ENCODE measurements at places on chromosomes 2 and 18. TPM values are rescaled to one million over a fixed set of nuclear protein-coding genes. Genes with fewer than 3 reads are reported as not detected.

DNA sequence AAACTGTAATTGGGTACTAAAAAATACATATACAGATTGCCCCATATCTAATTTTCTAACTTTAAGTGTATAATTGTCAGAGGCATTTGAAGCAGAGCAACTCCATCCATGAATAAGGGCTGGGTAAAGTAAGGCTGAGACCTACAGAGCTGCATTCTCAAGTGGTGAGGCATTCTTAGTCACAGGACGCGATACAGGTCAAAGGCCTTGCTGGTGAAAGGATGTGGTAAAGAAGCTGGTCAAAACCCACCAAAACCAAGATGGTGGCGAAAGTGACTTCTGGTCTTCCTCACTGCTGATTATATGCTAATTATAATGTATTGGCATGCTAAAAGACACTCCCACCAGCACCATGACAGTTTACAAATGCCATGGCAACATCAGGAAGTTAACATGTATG is 50.0 kb downstream of the SLC8A1 start:
- DNase-seq = no peak

- DNase-seq = no peak
Measured at GRCh38 chr2:14781142-14781541, 148.6 kb downstream of the LRATD1 start.

GRCh38 chr2:234313558-234313957 is 183.3 kb downstream of the ARL4C start:
- no peak for DNase-seq

GRCh38 chr2:68178432-68178831 is 20.7 kb downstream of the PNO1 start:
- DNase-seq = no peak

GRCh38 chr2:239910404-239910803 is 114.7 kb downstream of the NDUFA10 start:
- no peak for DNase-seq

DNA sequence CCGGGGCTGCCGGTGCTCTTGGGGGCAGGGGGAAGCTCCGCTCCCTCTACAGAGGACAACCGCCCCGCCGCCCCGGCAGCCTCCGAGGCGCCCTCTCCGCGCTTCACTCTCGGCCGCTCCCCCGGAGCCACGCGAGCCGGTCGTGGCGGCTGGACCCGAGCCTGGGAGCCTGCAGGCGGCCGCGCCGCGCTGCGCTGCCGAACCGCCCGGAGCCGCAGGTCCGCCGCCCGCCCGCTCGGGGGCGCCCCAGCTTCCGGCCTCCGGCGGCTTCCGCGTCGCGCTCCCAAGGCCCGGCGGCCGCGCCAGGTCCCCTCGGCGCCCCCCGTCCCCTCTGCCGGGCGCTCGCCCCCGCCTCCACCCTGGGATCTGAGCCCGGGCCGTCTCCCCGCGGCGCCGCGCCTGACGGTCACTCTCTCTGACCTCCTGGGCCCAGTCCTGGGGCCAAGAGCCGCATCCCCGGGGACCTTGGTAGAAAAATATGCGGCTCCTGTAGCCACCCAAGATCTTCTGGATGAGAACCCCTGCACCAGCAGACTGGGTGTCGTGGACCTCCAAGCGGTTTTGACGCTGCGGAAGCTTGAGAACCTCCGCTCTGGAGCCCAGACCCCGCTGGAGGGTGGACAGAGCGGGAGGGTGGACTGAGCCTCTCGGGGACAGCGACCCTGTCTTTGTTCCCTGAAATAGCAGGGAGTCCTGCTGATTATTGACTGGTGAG is 44.3 kb downstream of the SERTAD2 start:
- peak; percentile 86 for DNase-seq

GRCh38 chr2:144006139-144006538 is 513.8 kb downstream of the ZEB2 start:
- DNase-seq = no peak

DNA sequence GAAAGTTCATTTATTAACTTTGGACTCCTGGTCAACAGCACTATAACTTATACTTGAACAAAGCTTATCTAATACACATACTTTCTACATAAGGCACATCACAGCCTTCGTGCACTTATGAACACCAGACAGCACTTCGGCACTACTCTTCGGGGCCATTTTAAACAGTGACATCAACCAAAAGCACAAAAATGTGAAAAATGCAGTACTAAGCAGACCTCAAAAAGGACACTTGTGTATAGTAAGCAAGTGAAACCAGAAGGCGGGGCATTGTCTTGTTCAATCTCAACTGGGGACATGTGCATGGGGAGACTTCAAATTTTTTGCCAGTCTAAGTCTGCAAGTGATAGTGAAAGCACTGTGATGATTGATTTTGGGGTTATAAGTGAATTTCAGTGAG is 163.0 kb downstream of the NCKAP5 start:
- DNase-seq = no peak

DNA sequence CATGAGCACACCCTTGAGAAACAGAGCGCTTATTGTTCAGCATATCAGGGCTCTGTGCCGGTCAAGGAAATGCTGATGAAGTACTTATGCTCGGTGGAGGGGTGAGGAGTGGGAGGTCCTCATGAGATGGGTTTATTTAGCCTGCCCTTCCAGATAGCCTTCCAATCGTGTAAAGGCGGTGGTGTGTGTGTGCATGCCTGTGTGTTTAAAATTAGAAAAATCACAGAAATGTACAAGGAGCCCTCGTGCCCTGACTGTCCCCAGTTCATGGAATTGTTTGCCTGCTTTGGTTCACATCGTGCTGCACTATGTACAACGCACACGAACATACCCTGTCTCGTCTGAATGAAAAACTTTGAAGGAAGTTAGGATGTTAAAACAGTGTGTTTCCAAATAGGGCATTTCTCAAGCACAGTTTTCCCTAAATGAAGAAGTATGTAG is 158.6 kb downstream of the AQP4 start:
- DNase-seq = no peak

DNA sequence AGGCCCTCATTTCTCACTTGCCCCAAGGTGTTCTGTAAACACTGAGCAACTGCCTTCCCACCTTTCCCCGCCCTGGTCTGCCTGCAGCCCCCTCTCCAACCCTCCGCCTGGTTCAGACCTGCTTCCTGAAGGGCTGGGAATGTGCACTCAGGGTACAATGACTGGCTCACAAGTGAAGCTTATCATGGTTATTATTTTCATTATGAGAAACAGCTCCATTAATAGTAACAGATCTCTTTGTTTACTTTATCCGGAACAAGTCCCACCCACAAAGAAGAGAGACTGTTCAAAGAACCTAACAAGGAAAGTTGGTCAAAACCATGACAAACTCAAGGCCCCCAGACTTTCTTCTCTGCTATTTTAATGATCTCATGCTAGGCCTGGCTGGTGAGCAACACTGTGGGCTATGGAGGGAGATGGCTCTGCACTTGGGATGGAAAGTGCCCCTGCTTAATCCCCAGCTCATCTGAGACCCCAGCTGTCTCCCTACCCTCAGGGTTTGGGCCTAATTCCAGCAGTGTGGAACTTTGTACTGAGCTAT is 36.7 kb downstream of the ARHGAP25 start:
- no peak for DNase-seq

- DNase-seq = no peak
Measured at GRCh38 chr2:22855761-22856184, 529.2 kb upstream of the KLHL29 start.

DNA sequence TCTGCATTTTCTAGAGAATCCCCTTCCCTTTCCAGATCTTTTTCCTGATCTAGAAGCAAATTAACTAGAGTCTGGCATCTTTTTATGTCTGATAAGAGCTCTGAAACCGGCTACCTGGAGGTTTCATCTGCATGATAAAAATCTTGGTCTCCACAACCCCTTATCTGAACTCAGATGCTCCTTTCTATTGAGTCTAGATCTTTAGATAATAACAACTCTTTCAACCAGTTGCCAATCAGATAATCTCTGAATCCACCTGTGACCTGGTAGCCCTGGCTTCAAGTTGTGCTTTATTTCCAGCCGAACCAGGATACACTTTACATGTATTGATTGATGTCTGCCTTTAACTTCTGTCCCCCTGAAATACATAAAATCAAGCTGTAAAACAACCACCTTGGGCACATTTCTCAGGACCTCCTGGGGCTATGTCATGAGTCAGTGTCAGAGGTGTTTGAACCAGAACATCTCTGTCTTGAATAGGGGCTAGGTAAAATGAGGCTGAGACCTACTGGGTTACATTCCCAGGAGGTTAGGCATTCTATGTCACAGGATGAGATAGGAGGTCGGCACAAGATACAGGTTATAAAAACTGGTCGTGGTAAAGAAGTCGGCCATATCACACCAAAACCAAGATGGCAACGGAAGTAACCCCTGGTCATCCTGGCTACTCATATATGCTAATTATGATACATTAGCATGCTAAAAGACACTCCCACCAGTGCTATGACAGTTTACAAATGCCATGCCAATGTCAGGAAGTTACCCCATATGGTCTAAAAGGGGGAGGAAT is 20.8 kb downstream of the RALBP1 start:
- no peak for DNase-seq

- no peak for DNase-seq
Measured at GRCh38 chr2:11527001-11527400, 6.8 kb upstream of the GREB1 start.

DNA sequence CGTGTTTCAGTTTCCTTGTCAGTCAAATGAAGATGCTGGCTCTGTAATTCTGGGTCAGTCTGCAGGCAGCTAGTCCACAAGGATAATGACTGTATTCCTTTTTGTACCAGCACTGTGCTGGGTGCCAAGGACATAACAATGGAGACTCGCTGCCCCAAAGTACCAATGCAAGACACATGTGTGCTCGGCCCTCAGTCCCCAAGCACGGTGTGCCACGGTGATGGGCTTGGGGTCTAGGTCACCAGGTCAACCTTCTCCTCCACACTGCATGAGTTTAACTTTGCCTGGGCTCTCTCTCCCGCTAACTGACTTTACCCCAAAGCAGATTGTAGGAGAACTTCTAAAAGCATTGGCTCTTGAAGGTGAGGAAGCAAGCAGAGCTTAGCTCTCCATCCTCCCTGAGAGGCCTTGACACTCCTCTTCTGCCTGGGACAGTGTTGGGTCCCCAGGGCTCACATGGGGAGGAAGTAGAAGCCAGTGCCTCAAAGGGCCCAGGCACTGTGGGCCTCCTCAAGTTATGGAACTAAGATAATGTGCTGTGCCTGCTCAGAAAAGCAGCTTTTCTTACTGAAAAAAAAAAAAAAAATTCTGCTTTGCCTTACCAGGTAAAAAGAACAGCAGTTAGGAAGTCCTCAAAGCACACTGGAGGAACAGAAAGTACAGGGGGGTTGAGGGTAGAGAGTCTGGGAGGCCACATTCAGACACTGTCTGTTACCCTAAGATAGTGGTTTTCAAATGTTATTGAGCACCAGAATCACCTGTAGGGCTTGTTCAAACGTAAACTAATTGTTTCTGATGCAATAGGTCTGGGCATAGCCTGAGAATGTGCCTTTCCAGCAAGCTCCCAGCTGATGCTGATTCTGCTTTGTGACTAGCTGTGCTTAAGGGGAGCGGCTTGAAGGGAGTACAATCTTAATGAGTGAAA is 276.4 kb upstream of the CXCR4 start:
- DNase-seq = no peak

GRCh38 chr2:236485519-236485918 is 84.1 kb upstream of the ACKR3 start:
- no peak for DNase-seq

DNA sequence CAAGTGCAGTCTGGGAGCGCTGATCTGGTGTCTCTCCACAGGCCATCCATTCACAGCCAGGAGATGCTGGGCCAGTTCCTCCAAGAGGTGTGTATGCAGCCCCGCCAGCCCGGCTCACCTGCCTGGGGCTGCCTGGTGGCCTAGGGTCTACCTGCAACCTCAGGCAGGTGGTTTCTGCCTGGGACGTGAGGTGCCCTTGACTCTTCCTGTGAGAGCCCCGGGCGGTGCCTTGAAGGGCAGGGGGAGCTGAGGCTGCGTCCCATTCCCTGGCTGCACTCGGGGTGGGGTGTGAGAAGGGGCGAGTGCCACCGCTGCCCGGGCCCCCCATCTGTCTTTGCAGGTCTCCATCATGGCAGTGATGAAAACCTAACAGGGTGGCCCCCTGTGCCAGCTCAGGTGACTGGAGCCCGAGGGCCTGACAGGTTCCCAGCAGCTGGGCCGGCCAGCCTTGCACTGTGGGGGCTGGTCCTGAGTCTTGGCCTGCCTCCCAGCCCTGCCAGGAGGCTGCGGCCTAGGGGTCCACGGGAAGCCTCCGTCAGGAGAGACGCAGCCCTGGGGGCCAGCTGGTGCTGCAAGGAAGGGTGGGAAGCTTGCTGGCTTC is 11.9 kb downstream of the CAPN10 start:
- DNase-seq = peak; percentile 48

DNA sequence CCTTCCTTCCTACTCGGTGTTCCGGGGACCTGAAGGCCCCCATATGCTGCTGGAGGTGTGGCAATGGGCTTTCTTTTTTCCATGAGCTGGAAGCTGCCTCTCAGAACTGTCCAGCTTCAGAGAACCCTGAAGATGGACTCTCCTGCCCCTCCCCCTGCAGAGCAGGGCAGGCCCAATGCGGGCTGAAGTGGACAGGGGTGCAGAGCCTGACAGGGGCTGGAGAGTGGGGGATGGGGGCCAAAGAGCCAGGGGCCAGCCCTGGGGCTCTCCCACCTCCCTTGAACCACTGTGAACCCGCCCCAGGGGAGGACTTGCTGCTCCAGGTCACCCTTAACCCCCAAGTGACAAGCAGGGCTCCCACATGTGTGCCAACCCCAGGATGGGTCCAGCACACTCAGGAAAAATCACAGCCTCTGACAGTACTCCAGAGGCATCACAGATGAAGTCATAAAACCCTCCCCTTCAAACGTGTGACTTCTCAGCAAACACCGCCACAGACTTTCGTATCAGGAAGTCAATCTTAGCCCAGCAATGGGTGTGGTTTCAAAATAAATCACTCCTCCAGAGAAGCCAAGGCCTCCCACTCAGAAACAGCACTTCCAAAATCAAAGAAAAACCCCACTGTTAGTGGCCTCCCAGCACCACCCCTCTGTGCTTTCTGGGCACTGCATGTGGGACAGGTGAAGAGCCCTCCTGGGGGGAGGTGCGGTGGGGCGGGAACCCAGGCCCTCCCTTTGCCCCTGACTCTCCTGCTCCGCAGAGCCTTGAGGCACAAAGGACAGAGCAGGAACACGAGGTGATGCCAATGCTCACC is 135.8 kb downstream of the HDAC4 start:
- peak; percentile 58 for DNase-seq

GRCh38 chr2:64581777-64582539 is 57.8 kb downstream of the AFTPH start:
- DNase-seq = no peak

GRCh38 chr18:31658670-31659575 is 25.5 kb downstream of the B4GALT6 start:
- DNase-seq = no peak

- no peak for DNase-seq
Measured at GRCh38 chr2:11729362-11730212, 16.8 kb upstream of the LPIN1 start.

GRCh38 chr2:50221106-50221505 is 810.8 kb downstream of the NRXN1 start:
- no peak for DNase-seq

- no peak for DNase-seq
Measured at GRCh38 chr18:21303445-21303844, 61.4 kb downstream of the GREB1L start.

Gene MYO3B
- not detected for polyA plus RNA-seq

Gene FZD7
- 1.8 TPM for polyA plus RNA-seq

Gene FOXI3
- not detected for polyA plus RNA-seq

Gene REG3A
- polyA plus RNA-seq = not detected

Gene LRP2
- polyA plus RNA-seq = not detected

Gene SLC14A1
- 8.2 TPM for polyA plus RNA-seq

Gene RAB6C
- polyA plus RNA-seq = 0.04 TPM

Gene CYP27A1
- polyA plus RNA-seq = 18.4 TPM

Gene KRCC1
- 20.1 TPM for polyA plus RNA-seq

Gene PRKRA
- 106 TPM for polyA plus RNA-seq

Gene IL1F10
- not detected for polyA plus RNA-seq

Measured in psoas muscle (tissue), 8 donors.